ENCODE measurements at places on chromosomes 6 and 20.
A peak's percentile ranks its signal among the peaks of the same experiment; 100 is the strongest.

DNA sequence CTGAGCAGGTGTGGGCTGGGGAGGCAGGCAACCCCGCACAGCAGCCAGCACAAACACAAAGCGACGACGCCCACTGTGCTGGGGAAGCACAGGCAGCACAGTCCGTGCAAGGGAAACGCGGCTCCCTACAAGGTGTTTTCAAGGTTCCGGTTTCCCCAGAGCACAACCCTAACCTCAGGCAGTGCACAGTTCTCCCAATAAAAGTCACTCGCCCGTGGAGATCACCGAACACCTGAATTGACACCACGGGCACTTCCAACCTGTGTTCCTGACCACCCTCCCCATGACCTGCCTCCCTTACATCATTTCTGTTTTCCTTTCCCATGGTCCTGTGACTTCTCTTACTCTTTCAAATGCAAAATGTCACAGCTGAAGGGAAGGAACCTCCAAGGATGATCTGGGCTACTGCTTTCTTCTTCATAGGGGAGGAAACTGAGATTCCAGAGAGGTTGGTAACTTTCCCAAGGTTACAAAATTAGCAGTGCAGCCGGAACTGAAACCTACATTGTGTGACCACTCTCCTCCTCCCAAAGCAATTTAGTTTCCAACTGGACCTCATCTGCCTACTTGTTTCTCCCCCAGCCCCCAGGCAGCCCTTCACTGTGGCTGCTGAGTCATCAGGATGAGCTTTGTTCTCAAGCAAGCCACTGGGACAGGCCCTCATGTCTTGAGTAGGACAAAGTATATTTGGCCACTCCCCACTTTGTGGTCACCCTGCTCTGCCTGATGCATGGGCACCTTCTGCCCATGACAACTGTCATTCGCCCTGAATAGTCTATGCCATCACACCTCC, 125.3 kb downstream of the ATXN1 start:
- H3K27ac ChIP-seq = peak overlapping the region; percentile 56
- H3K36me3 ChIP-seq = peaks cover 52% of the 10 kb centered on the region
- H3K27me3 ChIP-seq = no peaks in the 10 kb centered on the region
- H3K4me3 ChIP-seq = no peak overlapping the region
- H3K4me1 ChIP-seq = peaks cover 49% of the 10 kb centered on the region

DNA sequence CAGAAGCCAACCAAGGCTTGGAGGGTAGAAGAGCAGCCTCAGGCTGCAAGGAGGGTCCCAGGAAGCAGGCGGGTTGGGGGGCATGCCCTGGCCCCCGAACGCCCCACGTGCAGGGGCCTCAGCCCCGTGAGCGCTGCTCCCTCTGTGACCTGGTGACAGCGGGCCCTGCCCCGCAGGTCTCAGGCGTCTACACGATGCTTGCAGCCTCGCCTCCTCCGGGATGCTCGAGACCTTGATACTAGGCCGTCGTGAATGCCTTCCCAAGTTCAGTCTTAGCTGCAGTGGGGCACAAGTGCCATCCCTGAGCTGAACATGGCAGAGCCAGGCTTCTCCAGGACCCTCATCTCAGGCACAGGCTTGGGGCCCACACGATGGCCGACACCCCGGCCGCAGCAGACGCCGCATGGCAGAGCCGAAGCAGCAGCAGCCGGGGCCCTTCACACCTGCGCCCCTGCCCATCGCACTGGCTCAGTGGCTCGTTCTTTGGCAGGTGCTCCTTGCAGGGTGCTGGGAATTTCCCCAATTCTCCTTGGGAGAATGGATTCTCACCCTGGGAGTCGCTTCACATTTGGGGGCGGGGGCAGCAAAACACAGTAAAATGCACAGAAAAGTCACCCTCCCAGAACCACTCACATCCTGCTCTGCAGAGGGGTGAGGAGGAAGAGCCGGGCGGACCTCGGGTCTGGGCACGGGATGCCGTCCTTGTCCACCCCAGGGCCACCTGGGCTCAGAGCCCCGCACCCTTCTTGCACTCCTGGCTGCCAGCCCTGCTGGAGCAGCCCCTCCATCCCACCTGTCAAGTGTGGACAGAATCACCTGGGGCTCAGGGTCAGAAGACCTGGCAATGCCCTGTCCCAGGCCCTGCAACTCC, 161.8 kb downstream of the DLL1 start:
- no peak for DNase-seq
- no peak overlapping the region for H3K4me3 ChIP-seq
- no peaks in the 10 kb centered on the region for H3K36me3 ChIP-seq
- no peak overlapping the region for H3K27ac ChIP-seq
- H3K27me3 ChIP-seq = peaks cover 3% of the 10 kb centered on the region

GRCh38 chr6:4350567-4351519, 215.5 kb upstream of the ECI2 start:
- no peak for DNase-seq
- H3K27me3 ChIP-seq = no peaks in the 10 kb centered on the region
- no peak overlapping the region for H3K4me3 ChIP-seq
- H3K27ac ChIP-seq = no peak overlapping the region
- H3K4me1 ChIP-seq = no peaks in the 10 kb centered on the region

DNA sequence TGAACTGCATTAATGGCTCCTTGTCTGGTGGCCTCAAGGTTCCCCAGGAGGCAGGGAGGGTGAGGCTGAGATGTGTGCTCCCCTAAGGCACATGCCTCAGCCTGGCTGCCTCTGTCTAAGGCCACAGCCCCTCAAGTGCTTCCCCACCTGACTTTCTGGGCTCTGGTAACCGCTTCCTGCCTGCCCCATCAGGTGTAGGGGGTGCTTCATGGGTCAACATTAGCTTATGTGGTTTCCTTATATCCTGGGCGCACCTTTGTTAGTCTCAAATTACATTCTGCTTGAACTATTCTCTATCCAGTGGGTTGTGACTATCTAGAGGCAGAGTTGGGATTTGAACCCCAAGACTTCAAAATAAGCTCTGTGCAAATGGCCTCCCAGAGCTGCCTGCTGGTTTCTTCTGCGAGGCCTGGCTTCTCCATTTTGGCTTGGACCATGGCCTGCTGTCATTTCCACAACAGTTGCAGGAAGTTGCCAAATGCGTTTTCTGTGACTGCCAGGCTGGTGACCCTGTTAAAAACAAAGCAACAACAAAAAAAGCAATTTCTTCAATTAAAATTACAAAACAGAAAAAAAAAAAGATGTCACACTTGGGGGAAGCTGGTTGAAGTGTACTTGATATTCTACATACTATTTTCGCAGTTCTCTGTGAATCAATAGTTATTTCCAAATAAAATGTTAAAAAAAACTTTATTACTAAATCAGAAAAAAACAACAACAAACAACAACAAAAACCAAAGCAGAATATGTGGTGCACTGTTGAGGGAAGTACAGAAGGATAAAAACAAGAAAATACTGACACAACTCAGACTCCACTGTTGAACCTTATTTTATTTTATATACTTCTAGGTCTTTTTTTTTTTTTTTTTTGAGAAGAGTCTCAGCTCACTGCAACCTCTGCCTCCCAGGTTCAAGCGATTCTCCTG, 20.0 kb upstream of the ZNFX1 start:
- no peak overlapping the region for H3K27ac ChIP-seq
- no peak for DNase-seq
- peaks cover 29% of the 10 kb centered on the region for H3K36me3 ChIP-seq
- no peaks in the 10 kb centered on the region for H3K27me3 ChIP-seq
- H3K4me3 ChIP-seq = no peak overlapping the region
- peaks cover 8% of the 10 kb centered on the region for H3K4me1 ChIP-seq

- no peaks in the 10 kb centered on the region for H3K36me3 ChIP-seq
- H3K27me3 ChIP-seq = peaks cover 26% of the 10 kb centered on the region
- DNase-seq = no peak
Observed at GRCh38 chr6:113846577-113846976, 10.6 kb upstream of the MARCKS start.
